ENCODE measurements at places on chromosomes 12 and 14.

- no peak for DNase-seq
Observed at GRCh38 chr12:133135747-133136146, 5.3 kb downstream of the ZNF10 start.

DNA sequence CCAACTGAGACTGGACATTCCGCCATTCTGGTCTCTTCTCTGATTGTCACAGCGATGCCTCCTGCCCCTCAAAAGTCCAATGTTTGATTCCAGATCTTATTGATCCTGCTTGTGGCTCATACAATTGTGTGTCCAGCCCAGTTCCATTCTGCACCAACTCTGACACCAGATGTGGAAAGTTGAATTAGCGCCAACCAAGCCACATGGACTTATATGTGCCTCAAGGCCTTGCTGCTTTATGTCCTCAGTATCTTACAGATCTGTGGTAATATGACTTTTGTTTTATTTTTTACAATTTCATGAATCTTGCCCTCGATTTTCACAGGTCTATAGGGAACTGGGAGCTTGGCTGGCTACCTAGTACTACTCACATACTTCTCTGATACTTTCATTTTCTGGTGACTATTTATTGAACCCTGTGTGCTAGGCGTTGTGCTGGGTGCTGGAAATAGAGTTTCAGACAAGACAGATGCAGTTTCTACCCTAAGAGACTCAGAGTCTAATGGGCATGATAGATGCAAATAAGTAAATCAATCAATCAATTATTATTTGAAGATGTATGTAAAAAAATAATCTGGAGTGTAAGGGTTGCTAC, 472.0 kb downstream of the TMTC2 start:
- DNase-seq: no peak

DNA sequence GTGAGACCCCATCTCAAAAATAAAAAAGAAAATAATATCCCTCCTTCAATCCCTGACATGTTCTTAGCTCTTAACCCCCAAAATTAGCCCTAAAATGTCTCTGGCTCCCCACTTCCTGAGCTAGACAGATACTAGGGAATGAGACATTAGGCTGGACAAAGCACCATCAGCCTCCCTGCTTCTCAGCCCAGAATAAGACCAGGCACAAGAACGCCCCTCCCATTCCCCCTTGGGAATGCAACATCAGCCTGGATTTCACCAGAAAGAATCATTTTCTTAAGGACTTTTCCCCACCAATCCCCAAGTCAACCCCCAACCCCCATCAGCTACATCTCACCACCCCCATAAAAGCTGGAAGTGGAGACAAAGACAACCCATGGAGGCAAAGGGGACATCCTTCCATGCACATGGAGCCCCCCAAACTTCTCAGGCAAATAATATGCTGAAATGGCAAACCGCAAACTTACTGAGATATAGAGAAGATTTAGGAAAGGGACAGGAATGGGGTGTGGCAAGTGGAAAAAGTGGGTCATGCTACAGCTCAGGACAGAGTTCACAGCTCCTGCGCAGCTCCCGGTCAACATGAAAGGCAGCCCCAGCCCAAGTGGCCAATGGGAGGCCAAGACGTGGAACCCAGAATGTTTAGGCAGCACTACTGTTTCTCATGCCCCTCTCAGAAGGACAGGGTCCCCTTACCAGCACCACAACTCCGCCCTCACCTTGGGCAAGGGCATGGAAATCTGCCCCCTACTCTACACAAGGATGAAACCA, 2.7 kb downstream of the CHD4 start:
- no peak for DNase-seq

DNA sequence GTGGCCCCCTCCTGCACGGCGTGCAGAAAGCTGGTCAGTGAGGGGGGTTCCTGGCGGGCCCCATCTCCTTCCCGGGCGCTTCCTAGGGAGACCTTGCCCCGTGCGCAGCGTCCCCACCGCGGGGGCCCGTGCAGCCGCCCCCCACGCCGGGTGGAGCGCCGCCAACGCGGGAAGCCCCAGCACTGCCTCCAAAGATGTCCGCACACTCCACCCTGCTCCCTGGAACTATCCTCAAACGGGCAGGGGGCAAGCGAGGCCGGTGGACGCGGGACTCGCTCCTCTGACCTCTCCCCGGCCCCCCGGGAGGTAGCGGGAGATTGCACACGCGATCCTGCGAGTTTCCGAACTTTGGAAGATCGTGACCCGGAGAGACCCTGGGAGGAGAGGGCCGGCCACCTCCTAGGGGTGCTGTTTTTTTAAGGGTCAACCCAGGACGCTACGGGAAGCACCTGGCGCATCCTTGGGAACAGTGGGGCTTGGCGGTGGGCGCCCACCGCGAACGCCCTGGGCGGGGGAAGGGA, 1.5 kb upstream of the FZD10 start:
- DNase-seq: no peak

DNA sequence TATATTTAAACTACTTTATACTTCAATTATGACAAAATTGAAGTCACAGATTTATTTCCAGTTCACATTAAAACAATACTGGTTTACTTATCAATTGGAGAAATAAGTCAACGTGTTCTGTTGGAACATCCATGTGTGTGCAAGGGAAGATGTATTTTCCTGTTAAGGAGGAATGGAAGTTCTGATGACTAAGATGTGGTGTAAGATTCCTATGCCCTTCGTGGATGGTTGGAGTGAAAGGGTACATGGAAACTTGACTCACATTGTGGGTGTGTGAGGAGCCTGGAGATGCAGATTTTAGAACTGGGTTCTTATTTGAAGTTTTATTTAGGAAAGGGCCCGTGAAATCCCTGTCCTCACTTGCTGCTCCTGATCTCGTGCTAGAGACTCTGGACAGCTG, 95.3 kb downstream of the CATSPERB start:
- no peak for DNase-seq

DNA sequence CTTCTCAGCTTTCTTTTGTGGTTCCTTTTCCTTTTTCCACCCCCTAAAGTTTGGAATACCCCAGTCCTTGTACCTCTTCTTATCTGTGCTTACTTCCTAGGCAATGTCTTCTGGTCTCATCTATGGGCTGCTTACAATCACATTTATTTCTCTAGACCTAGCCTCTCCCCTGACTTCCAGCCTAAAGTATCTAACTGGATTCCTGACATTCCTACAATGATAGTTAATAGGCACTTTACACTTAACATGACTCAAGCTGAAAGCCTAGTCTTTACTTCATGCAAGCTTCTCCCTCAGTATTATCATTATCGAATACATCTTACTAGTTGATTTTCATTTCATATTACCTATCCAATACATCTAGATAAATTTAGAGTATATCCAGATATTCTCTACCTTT, 21.2 kb downstream of the CLECL1 start:
- no peak for DNase-seq

DNA sequence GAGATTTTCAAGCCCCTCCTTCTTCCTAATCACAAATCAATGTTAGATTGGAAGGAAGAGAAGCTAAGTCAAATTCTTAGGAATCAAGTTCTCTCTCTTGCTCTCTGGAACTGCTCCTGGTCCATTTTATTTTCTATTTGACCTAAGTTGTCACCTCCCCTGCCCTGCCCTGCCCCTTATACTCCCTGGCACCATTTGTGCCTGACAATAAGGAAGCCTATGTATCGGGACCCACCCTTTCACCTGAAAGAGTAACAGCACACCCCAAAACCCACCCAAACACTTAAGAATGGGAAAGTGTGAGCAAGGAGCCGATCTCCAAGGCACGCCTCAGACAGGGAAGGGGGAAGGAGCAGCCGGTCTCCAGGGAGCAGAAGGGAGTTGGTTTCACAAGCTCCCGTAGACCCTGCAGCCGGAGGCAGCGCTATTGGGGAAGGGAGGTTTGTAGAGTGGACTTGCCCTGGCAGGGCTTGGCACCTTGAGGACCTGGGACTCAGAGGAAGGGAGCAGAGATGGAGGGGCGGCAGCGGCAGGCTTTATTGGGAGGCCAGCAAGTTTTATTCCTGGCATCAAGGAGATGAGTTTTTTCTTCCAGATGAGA, 1.6 kb downstream of the LRRC74A start:
- no peak for DNase-seq

- no peak for DNase-seq
Observed at GRCh38 chr14:101179691-101180211, 276.2 kb upstream of the RTL1 start.

- DNase-seq: peak; percentile 83
Observed at GRCh38 chr14:33307691-33308251, 369.1 kb downstream of the NPAS3 start.

GRCh38 chr14:55382483-55382882, 29.1 kb downstream of the ATG14 start:
- no peak for DNase-seq

- DNase-seq: no peak
Observed at GRCh38 chr12:69431591-69432222, 38.5 kb upstream of the FRS2 start.

DNA sequence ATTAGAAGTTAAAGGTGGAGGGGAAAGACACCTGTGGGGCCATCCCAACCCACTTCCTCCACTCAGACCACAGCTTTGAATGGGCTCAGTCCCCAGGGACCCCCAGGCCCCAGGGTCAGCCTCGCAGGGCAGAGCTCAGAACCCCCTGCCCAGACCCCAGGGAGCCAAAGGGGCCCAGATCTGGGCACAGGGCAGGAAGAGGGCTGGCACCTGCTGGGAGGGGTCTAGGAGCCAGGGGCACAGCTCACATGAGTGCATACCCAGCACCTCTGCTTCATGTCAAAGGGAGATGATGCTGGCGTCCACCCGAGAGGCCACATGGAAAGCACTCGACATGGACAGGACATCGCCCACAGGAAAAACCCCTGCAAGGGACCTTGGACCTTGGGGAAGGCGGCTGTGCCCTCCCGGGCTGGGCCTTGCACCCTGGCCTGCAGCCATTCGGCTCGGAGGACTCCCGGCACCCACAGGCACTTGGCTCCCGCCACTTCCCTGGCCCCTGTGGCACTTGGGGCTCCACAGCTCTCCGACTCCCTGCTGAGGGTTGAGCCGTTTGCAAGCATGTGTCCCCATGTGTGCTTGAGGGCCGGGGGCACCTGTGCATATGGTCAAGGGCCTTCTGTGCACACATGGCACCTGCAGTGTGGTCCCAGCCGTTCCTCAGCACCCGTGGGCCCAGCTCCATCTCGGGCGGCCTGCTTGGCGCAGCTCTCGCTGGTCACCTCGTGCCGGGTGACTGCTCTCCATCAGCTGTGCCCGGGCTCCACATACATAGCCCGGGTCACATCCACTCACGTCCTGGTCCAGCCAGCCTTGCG, 7.8 kb upstream of the AMN start:
- DNase-seq: no peak

- peak; percentile 52 for DNase-seq
Observed at GRCh38 chr14:75126679-75127473, at the start of gene NEK9. TSS of gene NEK9 (minus strand) at chr14:75127048. CDS start at chr14:75126921, 127 bp downstream.

DNA sequence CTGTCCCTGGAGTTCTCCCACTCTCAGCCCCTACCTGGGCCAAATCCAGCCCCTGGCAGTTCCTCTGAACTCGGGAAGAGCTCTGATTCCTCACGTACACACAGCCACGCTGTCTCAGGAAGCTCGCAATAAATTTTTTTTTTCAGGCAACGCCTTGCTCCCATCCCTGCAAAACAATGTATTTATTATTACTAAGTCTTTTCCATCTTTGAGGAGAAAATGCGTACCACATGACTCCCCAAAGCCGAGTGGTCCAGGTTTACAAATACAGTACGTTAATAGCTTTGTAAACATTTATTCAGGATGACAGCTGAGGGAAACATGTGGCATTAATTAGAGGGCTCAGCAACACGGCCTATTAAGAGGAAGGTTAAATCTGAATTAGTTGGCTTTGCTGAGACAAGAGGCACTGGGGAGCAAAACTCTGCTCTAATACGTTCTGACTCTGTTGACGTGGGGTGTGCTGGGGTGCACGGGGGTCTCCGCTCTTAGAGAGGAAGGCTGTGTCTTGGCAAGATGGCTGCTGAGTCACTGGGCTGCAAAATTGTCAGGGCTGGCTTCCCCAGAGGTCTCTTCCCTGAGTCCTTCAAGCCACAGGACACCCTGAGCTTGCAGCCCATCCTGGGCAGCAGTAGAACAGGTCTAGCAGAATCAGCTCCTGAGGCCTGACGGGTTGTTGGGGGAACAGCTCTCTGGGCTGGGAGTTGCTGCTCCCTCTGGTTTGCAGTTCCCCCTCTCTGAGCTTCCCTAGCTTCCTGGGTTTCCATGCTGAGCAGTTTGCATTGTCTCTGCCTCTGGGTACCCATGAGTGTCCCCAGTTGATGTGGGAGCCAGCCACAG, 185.2 kb upstream of the TBX3 start:
- peak; percentile 97 for DNase-seq

- DNase-seq: no peak
Observed at GRCh38 chr14:28301179-28301578, 465.4 kb upstream of the FOXG1 start.

- no peak for DNase-seq
Observed at GRCh38 chr14:40447017-40447416, 1014.8 kb upstream of the FBXO33 start.

- no peak for DNase-seq
Observed at GRCh38 chr14:73714656-73715081, 485 bp upstream of the PNMA1 start.

- no peak for DNase-seq
Observed at GRCh38 chr12:62898526-62898925, 36.4 kb downstream of the PPM1H start.

DNA sequence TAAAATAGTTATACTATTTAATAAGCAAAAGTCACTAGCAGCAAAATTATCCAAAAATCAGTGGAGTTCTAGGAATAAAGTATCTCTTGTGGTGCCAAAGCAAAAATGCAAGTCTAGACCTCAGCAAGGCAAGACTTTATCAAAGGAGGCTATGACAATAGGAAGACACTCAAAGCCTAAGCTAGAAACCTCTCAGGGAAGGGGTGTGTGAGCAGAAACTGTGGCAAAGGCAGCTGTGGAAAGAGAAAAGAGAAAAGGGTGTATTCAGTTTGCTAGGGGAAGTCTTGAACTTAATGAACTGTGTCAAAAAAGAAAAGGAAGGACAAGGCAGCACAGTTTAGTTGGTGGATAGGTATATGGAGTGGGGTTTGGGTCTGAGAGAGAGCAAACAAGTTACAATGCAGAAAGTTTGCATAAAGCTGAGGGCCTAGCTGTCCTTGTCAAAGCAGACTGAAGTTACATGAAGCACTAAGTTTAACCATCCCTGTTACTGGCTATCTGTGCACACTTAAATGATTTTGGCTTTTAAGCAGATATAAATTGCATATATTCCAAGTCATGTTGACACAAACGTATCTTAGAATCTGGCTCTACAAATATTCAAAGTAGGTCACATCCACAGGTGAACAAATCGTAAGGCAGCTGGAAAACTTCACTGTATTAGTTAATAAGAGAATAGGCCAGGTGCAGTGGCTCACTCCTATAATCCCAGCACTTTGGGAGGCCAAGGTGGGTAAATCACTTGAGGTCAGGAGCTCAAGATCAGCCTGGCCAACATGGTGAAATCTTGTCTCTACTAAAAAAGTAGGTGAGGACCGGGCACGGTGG, 31.0 kb upstream of the AMN1 start:
- DNase-seq: no peak

DNA sequence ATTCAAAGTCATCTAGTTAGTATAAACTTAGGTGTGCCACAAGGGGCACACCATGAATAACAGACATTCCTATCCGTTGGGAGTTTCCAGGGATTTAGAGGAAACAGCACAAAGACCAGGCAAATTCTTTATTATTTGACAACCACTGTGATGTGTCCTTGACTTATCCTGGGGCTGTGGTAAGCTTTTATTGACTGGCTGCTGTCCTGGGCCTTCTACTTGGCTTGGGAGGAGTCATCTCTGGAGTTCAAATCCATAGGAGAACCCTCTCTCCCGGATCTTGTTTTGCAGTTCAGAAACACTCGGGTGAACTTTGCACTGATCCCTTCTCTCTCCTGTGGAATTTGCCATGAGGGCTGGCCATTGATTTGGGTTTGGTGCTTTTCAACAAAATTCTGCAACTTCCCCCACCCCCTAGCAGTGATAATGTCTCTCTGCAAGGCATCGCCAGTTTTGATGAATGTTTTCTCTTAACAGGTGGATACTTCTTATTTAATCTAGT, 136.3 kb downstream of the ADCK1 start:
- no peak for DNase-seq

GRCh38 chr14:71648725-71649124, 283.5 kb upstream of the RGS6 start:
- DNase-seq: no peak
